ENCODE measurements at places on chromosomes 12 and 14. TPM values are rescaled to one million over a fixed set of nuclear protein-coding genes. Genes with fewer than 3 reads are reported as not detected.

Gene RNF212B
- not detected for total RNA-seq

Gene POTEM
- not detected for total RNA-seq

Gene C3AR1
- total RNA-seq: not detected

DNA sequence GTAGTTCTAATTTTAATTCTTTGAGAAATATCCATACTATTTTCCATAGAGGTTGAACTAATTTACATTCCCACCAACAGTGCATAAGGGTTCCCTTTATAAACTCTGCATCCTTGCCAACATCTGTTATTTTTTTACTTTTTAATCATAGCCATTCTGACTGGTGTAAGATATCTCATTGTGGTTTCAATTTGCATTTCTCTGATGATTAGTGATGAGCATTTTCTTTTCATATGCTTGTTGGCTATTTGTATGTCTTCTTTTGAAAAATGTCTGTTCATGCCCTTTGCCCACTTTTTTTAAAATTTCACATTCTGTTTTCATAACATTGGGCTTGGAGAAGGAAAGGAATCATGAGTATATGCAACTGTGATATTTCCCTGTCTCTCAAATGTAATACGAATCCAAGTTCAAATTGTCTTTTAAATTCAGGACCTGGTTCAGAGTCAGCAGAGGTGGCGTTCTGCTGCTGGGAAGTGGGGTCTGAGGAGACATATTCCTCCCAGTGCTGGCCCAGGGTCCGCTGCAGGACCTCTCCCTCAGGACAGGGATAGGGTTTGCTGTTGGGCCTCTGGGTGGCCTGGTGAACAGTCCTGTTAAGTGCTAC, 81.2 kb upstream of the ETV6 start:
- H3K27ac ChIP-seq: no peak overlapping the region
- H3K27me3 ChIP-seq: no peaks in the 10 kb centered on the region
- DNase-seq: no peak
- H3K4me1 ChIP-seq: no peaks in the 10 kb centered on the region

Gene NFE2
- total RNA-seq: 7.8 TPM
